ENCODE measurements at places on chromosomes 1 and 21.

DNA sequence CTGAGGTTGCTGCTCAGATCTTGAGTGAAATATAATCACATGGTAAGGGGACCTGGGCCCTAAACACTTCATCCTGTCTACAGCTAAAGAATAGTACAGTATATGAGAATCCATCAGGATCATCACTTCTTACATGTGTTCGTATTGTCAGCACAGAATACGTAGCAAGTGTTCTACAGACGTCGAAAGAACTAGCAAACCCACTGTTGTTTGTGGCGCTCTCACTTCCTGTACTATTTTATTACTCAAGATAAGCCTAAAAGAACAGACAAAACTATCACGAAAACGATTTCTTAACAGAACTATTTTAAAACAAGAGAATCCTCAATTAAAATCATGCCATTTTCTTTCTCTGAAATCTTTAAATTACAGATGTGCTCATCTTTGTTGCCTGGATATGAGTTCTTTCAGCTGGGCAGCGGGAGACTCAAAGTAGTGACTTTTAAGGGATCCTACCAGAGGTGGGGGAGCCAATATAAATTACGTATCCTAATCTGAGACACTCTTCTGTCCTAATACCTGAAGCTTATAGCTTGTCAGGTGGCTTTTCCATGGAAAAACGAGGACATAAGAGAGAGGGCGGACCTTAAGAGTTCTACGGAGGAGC is 724 bp downstream of the ST7L start:
- DNase-seq = no peak

DNA sequence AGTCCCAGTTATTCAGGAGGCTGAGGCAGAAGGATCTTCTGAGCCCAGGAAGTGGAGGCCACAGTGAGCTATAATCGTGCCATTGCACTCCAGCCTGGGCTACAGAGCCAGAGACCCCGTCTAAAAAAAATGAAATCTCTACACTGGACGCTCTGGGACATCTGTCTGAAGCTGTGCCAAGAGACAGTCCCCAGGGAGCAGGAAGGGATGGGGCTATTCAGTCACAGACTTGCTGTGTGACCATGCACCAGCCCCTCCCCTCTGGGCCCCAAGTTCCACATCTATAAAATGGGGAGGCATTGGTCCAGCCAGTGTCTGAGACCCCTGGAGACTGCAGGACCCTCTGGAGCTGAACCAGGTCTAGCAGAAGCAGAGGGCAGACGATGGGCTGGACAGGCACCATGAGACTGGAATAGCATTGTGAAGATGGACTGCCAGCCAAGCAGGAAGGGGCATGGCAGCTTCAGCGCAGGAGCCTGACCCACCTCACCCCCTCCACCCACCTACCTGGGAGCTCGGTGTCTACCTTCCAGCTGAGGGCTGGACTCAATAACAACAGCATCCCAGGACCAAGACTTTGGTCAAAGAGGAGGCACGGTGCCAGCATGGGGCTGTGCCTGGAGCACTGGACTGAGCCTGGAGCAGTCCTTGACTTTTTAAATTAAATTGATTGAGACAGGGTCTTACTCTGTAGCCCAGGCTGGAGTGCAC is 1.4 kb downstream of the TMEM54 start:
- DNase-seq = no peak

DNA sequence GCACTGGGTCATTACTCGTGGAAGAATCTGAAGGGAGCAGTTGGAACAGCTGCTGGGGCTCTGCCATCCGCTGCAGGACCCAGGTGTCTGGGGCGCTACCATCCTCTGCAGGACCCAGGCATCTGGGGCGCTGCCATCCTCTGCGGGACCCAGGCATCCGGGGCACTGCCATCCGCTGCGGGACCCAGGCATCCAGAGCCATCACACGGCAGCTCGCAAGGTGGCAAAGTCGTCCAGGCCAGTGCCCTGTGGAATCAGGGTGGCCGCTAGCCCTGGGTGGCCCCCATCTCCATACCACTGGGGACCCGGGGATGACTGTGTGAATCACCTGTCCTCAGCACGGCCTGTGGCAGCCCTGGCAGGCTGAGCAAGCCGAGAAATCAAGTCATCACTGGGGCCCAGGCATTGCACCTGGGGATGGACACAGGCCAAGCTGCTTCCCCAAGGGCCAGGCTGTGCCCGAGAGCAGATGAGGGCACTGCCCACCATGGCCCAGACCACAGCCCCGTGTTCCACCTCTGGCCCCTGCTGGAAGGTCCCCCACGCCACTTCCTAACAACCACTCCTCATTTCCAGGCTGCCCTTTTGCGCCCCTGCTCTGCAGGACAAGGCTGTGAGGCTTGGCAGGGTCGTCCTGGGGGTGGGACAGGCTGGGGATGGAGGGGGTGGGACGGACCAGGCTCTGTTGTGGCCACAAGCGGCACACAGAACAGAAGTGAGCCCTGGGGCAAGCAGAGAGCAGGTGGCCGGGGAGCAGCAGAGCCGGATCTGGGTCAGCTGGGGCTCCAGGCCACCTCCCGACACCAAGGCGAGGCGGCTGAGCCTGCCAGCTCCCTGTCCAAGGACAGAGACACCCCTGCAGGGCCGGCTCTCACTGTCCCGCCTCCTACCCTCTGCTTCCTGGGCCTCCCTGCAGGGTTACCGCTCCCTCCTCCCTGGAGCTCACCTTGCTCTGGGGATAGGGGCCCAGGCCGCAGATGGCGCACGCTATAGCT is 12.7 kb downstream of the GABRD start:
- no peak for DNase-seq

GRCh38 chr1:243758647-243759046 is 91.4 kb downstream of the AKT3 start:
- no peak for DNase-seq

- no peak for DNase-seq
Measured at GRCh38 chr1:186828611-186829454, at the start of gene PLA2G4A. Gene PLA2G4A (plus strand): TSS chr1:186828949. CDS start chr1:186854355, 25,406 bp downstream.

- no peak for DNase-seq
Measured at GRCh38 chr21:45203983-45204382, 83.7 kb downstream of the POFUT2 start.

DNA sequence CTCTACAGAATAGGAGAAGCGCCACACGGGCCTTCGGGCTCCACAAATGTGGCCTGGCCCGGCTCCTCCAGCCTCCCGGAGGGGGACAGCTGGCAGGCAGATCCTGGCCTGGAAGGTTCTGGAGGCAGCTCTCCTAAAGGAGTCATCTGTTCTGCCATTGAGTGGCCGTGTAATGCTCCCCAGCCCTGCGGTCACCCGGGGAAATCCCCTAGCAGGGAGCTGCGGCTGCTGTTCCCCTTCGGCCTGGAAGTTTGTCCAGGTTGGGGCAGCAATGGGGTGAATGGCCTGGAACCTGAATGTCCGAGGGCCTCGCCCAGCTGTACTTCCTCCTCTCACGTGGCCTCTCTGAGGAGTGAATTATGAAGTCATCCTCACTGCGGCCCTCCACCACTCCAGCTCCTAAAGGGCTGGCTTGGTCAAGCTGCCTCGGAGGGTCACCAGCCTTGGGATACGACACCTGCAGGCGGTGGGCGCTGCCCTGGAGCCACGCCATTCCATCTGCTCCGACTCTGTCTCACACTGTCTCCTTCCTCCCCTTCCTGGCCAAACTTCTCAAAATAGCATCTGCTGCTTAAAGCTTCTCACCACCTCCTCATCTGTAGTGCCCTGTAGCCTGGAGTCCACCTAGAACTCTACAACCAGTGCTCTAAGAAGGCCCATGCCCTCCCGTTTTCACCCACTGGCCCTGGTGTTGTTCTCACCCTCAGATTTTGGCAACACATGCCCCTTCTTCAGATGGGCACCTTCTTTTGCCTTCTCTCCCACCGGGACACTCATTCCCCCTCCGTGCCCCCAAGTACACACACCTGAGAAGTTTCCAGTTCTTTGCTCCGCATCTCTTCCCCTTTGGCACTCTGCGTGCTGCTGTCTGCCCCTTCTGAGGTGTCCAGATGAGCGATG is 54.4 kb upstream of the TMPRSS2 start:
- DNase-seq = no peak

DNA sequence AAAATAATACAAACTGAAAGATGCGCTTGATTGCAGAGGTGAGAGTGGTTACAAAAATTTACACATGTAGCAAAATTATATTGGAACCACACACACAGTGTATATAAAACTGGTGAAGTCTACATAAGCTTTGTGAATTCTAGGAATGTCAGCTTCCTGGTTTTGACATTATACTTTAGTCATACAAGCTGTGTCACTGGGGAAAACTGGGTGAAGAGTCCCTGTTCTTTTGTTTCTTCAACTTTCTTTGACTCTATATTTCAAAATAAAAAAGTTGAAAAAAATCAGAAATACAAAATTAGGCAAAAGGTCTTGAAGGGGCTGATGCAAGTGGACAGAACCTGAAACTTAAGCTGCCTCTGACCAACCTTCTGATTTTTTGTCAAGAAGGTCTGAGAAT is 3.0 kb downstream of the C1QC start:
- no peak for DNase-seq

DNA sequence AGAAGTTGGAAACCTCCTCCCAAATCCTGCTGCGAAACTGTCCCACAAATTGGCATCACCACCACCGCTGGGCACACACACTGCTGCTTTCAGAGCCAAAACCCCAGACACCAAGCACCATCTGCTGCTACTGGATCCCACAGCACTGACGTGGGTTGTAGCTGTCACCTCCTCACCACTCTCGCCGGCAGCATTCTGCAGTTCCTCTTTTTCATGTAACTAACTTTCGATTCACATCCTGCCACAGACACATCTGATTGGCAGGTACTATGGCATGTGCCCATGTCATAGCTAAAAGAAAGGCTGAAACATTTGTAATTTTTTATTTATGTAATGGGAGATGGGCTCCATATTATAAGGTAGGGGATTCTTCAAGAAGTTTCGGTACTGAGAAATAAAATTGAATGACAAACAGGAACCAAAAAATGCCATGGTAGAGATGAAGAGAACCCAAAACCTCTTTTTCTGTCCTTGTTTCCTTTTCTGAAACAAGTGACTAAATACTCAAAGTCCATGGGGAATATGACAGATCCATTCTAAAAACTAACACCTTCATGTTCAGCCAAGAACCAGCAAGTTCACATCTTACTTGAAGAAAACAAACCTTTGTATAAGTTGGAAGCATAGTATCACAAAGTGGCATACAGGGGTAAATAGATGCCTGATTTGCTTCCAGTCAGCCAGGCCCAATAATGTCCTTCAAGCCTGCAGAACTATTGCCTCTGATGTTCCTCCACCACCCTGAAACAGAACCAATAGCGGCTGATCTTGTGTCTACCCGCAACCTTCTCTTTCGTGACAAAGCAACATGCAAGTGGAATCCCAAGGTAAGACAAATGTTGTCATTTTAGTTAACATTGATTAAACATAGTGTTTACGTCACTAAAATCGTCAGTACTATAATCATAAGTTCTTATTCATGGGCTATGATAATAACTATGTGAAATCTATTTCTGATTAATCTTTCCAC is 26.6 kb upstream of the RGS13 start:
- peak; percentile 37 for DNase-seq

- DNase-seq = no peak
Measured at GRCh38 chr1:84301785-84302385, 377 bp downstream of the SAMD13 start.

Measured in stimulated activated CD8-positive, alpha-beta memory T cell treated with anti-CD3 and anti-CD28 coated beads, Interleukin-4, amount 100 ng/mL, for 4 hours (primary cell).